Stimulated activated CD8-positive, alpha-beta memory T cell treated with anti-CD3 and anti-CD28 coated beads, Interleukin-4, amount 100 ng/mL, for 48 hours (primary cell): ENCODE measurements at places on chromosomes 13 and 19.

- no peak for DNase-seq
Observed at GRCh38 chr13:58300224-58300623, 668.7 kb downstream of the PCDH17 start.

DNA sequence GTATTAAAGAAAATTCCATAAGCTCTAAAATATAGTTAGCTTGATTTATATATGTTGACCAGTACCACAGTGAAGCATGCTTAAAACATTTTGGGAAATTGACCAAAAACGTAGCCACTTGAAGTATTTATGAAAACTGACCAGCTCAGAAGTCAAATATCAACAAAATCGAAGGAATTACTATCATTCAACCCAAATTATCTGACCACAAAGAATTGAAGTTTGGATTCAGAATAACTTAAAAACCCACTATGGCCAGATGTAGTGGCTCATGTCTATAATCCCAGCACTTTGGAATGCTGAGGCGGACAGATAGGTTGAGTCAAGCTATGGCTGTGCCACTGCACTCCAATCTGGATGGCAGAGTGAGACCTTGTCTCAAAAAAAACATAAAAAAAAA, 31.9 kb downstream of the GPALPP1 start:
- no peak for DNase-seq

- DNase-seq: no peak
Observed at GRCh38 chr13:20349564-20350381, 117.7 kb upstream of the GJB6 start.

DNA sequence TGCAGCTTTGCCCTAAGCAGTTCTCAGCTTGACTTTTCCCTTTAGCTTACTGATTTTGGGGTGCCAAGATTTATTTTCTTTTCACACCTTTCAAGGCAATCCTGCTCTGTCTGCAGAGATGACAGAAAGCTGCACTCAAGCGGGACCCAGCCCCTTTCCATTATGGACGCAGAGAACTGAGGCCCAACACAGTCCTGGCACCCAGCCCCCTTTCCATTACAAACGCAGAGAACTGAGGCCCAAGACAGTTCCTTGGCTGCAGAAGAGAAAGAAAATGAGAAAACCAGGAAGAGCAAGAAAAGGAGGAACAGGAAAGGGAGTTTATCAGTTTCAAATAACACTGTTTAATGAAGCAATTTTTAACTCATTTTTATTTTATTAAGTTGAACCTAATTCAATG, 36.8 kb upstream of the ATP11A start:
- no peak for DNase-seq

DNA sequence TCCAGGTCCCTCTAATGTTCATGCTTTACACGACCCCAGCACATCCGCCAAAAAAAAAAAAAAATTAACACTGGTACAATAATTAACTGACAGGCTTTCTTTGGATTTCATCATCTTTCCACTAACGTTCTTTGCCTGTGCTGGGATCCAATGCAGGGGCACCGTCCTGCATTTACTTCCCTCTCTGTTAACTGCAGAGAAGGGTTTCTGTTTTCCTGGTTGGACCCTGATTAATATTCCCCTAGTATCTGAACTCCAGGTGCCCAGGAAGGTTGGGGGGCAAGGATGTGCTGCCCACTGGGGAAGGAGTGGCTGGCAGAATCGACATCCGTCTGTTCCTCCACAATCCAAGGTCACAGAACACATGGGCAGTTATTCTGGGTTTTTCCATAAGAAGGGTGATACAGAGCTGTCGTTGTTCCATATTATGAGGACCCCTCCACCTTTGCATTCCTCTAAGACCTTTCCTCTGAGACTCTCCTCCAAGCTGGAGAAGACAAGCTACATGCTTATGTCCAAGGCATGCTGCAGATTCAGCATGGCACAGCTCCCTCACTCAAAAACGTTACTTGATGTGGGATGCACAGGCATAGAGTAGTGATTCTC, 4.5 kb upstream of the LAIR1 start:
- DNase-seq: no peak

GRCh38 chr13:97254816-97255215, 32.7 kb downstream of the MBNL2 start:
- no peak for DNase-seq

DNA sequence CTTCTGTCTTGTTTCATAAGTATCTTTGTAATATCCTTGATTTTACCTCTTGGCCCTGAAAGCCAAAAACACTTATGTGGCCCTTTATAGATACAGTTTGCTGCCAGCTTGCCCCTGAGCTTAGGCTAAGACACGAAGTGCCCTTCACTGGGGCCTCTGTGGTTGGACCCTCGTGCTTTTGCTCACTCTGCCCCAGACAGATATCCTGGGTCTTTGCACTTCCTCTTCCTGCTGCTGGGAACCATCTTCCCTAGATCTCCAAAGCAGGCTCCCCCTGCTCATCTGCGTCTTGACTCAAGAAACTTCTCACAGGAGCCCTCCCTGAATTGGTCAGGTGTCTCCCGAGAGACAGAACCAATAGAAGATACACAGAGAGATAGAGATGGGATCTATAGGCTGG, 2.0 kb upstream of the TNFSF14 start:
- DNase-seq: no peak

- DNase-seq: peak; percentile 64
Observed at GRCh38 chr19:6125571-6125989, 9.9 kb upstream of the ACSBG2 start.

GRCh38 chr19:6056282-6056741, 54.0 kb downstream of the RFX2 start:
- no peak for DNase-seq

- DNase-seq: no peak
Observed at GRCh38 chr13:112973577-112973951, 4.5 kb downstream of the MCF2L start.

- no peak for DNase-seq
Observed at GRCh38 chr13:74158028-74158427, 23.8 kb upstream of the KLF12 start.

- DNase-seq: no peak
Observed at GRCh38 chr19:38928391-38929001, 2.1 kb downstream of the SARS2 start.

DNA sequence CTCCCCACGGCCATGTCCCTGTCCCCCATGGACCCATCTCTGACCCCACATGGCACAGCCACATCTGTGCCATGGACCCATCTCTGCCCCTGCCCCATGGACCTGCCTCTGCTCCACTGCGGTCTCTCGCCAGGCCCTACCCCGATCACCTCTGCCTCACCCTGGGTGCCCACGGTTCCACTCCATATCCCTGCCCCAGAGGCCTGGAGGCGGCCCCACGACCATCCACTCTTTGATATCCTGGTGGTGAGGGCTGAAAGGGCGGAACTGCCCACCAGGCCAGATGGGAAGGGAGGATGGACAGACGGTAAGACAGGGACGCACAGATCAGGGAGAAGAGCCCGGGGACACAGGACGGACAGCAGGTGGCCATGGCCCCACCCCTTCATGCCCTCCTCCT, 327 bp downstream of the PTGER1 start:
- DNase-seq: no peak

GRCh38 chr19:50794074-50794875, 4.1 kb downstream of the ACP4 start:
- no peak for DNase-seq

DNA sequence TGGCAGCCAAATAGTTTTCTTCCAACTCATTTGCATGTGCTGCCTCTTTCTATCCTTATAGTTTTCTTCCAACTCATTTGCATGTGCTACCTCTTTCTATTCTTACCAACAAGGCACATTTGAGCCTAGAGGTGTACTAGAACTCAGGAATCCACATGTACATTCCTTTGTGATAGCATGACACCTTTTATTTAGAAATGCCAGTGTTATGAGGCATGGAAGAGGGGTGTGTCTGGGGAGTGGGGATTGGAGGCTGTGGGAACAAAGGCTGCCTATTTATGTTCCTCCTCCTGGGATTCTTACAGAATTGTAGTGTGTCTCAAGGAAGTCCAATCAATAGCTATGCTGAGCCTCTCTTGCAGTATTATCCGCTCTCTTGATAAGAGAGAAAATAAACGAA, 966.7 kb downstream of the PCDH17 start:
- no peak for DNase-seq

- no peak for DNase-seq
Observed at GRCh38 chr13:79602936-79603335, 122.0 kb downstream of the NDFIP2 start.

- no peak for DNase-seq
Observed at GRCh38 chr19:38281811-38282566, 17.6 kb downstream of the SPINT2 start.

DNA sequence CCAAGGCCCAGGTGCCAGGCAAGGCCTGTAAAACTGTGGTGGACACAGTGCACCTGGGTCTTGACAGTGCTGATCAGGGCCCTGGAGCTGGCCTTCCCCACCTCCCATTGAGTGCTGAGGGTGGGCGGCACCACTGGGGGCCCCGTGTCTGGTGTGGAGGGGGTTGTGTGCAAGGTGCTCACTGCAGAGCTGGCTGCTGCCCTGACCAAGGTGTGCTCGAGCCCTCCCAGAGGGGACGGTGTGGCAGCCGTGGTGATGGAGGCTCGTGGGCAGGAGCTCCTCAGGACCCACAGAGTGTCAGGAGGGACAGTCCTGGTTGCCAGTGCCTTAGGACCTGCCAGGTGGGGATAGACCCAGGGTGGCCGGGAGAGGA, 23.0 kb downstream of the ATP4B start:
- DNase-seq: no peak
